ENCODE measurements at places on chromosomes 1 and 21. TPM values are rescaled to one million over a fixed set of nuclear protein-coding genes. Genes with fewer than 3 reads are reported as not detected.

SUSD4 gene
- total RNA-seq, result not detected

CD5L gene
- not detected for total RNA-seq

CNN3 gene
- total RNA-seq, result 336 TPM

- DNase-seq, result no peak
Measured at GRCh38 chr1:76290271-76290670, 215.7 kb downstream of the ST6GALNAC3 start.

GRCh38 chr1:113101588-113101987 lies 28.6 kb downstream of the LRIG2 start:
- no peak for DNase-seq

- DNase-seq, result no peak
Measured at GRCh38 chr1:25657883-25658760, 41.5 kb downstream of the MAN1C1 start.

- DNase-seq, result no peak
Measured at GRCh38 chr1:219564109-219564508, 48.8 kb downstream of the ZC3H11B start.

DNA sequence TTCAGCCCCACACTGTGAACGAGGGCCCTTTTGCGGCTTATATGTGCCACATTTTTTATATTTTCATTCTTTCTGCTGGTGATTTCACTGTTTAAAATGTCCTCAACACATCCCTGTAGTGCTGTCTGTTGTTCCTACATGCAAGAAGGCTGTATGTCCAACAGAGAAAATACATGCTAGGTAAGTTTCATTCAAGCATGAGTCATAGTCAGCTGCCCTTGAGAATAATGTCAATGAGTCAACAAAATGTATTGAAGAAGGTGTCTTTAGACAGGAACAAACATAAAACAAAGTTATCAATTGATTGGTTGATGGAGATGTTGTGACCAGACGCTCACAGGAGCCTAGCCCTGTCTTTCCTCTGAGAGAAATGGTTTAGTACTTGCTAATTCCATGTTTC lies 553.4 kb downstream of the PLPP3 start:
- no peak for DNase-seq
